ENCODE measurements at places on chromosomes 11 and 22. TPM values are rescaled to one million over a fixed set of nuclear protein-coding genes. Genes with fewer than 3 reads are reported as not detected.

SLC22A8 gene
- not detected for total RNA-seq

OR52H1 gene
- not detected for total RNA-seq

SLC22A6 gene
- total RNA-seq = not detected

ASPHD2 gene
- 1.4 TPM for total RNA-seq

CRYAB gene
- total RNA-seq = 151 TPM

TMPRSS6 gene
- total RNA-seq = not detected

OR5M10 gene
- not detected for total RNA-seq

RAC2 gene
- total RNA-seq = 3.0 TPM

FAM181B gene
- total RNA-seq = 0.99 TPM

- DNase-seq = no peak
These were observed 20.8 kb upstream of the PEX26 start for GRCh38 chr22:18056807-18057474.

DNA sequence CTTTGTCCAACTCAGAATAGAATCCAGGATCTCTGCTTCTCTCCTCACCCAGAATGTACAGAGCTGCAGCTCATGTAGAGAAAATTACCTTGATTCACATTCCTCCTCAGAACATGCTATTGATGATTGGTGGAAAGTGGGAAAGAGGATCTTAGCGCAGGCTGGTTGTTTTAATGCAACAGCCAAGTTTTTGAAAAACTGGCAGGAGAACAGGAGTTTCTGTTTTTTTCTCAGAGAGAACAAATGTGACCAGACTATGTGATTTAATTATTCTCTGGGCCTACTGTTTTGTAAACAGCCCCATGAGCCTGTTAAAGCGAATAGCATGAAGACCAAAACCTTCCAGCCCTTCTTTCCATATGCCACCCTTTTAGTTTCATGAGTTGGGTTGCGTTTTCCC is 19.1 kb upstream of the IL18BP start:
- no peak for DNase-seq

DNA sequence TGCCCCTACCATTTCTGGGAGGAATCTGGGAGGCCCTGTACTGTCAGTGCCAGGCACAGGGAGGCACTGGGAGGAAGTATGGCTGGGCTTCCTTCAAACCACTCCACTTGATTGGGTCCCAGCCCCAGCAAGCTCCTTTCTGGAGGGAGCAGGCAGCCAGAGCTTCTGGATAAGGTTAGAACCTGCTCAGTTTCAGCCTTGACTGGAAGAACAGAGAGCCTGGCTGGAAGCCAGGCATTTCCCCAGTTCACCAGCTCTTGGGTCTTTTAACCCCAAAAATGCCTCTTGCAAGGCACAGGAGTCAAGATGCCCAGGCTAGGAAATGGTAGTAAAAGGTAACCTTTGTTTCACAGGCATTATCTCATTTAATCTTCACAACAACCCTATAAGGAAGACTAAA is 9.0 kb upstream of the KCTD14 start:
- no peak for DNase-seq

GRCh38 chr11:109926941-109927340 is 166.3 kb upstream of the ZC3H12C start:
- DNase-seq = no peak

DNA sequence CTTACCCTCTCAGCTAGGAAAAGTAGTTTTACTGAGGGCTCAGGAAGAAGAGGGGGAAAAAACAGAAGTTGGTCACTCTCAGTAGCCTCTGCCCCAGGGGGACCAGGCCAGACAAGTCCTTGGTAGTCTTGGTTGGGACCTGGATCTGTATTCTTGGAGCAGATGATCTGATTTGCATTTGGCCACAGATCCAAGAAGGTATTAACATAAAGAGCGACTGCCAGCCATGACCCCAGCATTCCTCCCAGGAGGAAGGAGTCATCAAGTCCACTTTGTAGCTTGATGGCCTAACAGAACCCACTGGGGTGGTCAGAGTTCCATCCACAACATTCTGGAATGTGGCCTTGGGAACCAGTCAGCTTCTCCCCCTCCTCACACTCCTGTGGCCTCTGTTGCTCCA is 6.0 kb upstream of the LRRC10B start:
- DNase-seq = no peak

- no peak for DNase-seq
These were observed 2.2 kb upstream of the OR52H1 start for GRCh38 chr11:5550440-5551095.

- no peak for DNase-seq
These were observed 88.8 kb downstream of the PIWIL4 start for GRCh38 chr11:94655956-94656355.

DNA sequence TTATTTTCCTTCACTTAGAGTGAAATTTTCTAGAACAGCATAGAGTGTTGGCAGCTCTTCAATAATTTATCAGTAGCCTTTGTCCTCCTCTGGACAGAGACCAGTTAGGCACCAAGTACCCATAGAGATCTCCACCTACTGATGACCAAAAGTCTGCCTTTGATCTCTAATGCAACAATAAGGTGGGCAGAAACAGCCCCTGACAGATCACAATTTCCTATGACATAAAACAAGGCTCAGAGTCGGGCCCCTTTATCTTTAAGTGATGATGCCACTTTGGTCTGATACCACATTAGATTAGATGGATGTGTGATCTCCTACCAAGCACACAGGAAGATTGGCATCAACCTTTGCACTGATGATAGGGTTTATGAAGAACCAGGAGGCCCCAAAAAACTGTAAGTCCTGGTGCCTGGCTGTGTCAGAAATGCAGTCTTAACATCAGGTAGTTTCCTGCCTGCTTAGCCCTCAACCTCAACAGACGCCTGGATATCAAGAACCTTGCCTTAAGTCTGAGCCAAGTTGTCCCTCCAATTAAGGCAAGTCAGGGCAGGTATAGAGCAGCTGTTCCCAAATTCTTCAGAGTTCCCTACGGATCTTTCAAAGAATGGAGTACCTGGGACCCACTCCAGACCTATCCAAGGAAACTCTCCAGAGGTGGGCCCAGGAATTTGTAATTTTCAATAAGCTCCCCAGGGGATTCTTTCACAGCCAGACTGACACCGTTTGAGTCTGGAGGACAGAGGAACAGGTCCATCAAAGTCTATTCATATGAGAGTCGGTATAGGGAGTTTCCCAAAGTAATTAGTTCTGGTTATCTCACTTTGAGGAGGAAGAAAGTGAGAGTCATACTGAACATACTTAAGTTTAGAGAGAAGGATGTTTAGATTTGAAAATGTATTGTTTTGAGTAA is 30.6 kb upstream of the TMPRSS4 start:
- DNase-seq = no peak

DNA sequence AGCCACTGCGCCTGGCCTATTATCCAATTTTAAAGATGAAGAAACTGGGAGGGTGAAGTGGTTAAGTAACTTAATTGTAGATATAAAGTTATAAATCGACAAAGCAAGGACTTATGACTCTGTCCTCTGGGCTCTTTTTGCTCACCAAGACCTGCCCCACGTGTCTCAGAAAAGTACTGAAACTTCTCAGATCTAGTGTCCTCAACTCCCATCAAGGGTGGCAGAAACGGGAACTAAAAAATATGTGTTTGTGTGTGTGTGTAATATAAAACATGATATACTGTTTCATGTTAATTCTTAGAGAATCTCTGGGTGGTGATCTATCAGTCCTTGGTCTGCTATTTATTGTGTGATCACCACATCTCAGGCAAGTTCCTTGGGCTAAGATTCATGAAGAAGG is 104.9 kb downstream of the GAB2 start:
- no peak for DNase-seq

DNA sequence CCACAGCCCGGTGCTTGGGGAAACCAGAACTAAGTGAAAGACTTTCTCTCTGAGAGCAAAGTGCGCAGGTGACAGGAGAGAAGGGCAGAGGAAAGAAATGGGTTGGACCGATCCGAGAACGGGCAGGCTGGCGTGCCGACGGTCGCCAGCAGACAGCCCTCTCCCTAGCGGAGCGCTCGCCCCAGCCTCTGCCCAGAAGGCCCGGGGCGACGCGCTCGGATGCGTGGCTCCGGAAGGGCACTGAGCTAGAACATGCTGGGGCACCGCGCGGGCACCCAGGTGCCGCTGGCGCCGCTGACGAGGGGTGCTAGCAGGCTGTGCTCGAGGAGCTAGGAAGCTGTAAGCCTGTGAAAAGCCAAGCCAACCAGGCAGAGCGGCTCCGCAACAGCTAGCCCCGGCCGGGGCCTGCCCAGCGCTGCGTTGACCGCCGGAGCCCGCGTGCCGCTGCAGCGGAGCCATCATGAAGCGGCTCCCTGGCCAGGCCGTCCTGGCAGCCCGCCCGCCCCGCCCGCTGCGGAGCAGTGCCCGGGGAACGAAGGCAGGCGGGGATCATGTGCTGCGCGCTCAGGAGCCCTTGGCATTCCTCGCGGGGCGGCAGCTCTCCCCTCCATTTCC is 22.1 kb upstream of the RRAS2 start:
- peak; percentile 87 for DNase-seq

GRCh38 chr11:71466358-71466757 is 13.4 kb downstream of the NADSYN1 start:
- DNase-seq = peak; percentile 50

GRCh38 chr22:36322602-36322915 is 65.2 kb downstream of the MYH9 start:
- no peak for DNase-seq

- DNase-seq = peak; percentile 86
These were observed 95.5 kb downstream of the RPL27A start for GRCh38 chr11:8777907-8778767.

DNA sequence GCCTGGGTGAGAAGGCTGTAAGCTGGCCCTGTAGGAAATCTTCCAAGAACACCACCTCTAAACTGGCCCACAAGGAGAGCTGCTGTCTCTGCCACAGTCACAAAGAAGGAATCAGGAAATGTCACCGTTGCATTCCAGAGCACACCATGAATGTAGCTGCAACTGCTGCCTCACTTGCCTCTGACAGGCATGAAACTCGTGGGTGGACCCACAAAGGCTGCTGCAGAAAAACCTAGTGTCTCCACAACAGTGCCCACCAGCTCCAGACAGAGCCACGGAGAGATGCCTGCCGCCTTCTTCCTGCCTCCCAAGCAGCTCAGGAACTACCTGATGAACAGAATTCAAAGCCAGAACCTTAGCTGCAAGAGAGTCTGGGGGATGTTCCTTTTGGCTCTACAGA is 10.5 kb downstream of the DNAJB13 start:
- DNase-seq = no peak

DNA sequence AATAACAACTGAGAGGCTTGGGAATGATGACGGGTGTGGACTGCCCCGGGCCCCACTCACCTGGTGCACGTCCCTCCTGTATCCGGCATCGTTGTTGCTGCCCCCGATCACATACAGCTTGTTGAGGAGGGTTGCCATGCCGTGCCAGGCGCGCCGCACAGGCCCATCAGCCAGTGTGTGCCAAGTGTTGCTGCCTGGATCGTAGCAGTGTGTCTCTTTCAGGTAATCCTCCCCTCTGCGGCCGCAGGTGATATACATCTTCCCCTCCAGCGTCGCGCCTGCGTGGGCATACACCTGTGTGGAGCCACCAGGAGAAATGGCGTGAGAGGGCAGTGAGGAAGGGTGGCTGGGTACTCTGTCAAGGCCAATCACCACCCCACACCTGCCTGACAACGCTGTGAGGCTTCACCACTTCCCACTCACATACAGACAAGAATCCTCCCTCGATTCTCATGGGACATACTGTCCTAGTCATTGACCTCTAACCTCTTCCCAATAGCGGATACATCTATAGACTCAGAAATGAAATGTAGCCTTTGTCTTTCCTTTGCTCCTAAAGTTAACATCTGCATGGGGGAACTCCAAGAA is 8.9 kb upstream of the SCARF2 start:
- DNase-seq = no peak

- peak; percentile 77 for DNase-seq
These were observed 66.5 kb upstream of the AMPD3 start for GRCh38 chr11:10388574-10388973.

DNA sequence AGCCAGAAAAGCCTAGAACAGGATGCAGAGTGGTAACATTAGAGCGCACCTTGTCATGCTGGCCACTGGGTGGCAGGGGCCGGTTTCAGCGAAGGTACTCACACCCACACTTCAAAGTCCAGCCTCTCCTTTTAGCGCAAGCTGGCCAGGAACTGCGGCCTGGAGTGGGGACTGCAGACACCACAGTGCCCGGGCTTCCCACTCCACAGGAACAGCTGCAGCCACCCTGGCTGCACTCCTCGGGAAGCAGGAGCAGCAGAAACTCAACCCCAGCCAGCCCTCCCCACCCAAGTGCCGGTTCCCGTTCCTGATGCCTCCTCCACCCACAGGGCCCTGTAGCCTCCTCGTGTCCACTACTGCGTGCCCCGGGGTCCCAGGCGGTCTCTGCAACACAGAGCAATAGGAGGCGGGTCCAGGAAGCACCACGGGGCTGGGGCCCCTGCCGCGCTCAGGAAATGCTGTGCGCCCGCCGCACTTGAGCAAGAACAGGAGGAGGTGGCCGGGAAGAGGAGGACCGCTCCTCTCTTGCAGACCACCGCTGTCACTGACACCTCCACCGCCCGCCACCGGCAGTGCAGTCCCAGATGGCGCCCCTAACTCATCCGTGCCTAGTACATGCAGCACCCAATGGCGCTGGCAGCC is 2.2 kb downstream of the RFPL2 start:
- DNase-seq = no peak

DNA sequence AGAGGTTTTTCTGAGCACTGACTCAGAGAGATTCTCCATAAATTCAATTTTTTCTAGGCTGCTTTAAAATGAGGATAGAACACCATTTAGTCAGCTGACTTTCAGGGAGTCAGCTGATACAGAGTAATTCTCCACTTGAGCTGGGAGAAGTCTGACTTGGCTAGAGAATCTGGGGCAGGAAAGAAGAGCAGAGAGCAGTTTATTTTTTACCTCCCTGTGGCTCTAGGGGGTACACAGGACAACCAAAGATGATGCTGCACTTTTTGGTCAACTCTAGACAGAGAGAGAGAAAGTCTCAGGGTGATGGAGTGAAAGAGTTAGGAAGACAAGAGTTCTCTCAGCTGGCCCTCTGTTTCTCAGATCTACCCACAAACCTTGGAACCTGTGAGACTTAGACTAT is 67.3 kb upstream of the EED start:
- DNase-seq = no peak

GRCh38 chr11:17783878-17784277 is 49.3 kb downstream of the KCNC1 start:
- peak; percentile 25 for DNase-seq

DNA sequence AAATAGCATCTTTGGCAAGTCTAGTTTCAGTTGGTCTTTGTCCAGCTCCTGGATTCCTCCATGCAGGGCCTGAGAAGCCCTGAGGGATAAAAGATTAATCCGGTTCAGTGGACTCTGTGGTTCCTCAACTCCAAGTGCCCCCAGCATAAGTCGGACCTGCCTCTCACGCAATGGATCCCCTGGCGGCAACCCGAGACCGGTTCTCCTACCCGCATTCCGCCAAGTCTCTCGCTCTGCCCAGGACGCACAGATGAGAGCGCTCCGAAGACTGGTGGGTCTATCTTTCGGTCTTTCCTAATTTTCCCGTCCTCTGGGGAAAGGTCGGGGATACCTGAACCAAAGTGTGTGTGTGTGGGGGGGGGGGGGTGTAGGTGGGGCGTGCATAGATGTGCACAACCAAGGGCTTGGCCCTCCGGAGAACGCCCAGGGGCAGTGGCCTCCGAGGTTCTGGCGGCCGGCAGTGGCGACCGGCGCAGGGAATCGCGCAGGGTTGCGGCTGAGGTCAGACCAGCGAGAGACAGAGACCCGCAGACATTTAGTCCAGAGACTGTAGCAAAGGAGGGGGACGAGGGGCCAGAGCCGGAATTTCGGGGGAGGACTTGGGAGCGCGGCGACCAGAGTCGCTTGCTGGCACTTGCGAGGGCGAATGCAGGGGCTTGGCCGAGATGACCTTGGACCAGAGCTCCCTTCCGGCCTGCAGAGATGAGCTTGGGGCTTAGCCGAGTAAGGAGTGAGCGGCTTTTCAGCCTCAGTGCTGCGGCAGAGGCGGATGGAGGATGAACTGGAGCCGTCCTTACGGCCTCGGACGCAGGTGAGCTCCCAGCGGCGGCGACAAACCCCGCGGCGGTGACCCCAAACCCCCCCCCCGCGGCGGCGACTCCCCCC is 712 bp upstream of the SLC2A11 start:
- DNase-seq = peak; percentile 81
